ENCODE measurements at places on chromosomes 2 and 18.

- DNase-seq = no peak
These were observed 1.6 kb downstream of the SLC66A2 start for GRCh38 chr18:79949697-79950487.

DNA sequence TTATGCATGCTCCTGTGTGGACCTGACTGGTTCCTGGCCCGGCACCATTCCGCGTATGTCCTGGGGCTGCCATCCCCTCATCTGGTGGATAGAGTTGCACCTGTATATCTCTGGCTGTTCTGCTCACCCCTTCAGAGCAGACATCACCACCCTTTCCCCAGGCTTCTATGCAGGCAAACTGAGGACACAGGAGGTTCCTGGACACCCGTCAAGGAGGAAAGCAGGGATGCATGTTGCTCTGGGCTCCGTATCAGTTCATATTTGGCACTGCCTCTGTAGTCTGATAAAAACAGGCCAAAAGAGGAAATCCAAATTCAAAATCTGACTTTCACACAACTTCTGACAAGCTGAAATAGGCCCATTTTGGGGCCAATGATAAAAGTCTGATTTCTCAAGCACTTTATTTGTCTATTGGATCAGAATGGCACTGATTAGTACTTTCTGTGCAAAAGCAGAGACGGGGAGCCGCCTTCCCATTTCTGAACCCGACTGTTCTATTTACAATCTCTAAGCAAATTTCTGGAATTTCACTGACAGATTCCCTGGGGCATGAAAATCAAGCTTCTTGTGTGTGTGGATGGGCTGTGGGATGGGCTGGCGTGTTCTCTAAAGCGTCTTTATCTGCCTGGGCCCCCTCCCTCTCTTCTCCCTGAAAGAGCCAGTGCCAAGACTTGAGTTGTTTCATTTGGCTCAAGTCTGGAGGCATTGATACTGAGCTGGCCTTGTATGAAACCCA is 96.9 kb downstream of the SETBP1 start:
- DNase-seq = no peak

GRCh38 chr2:75556679-75557366 is 3.9 kb downstream of the EVA1A start:
- no peak for DNase-seq

- no peak for DNase-seq
These were observed 156.4 kb downstream of the DCC start for GRCh38 chr18:52496426-52496825.

DNA sequence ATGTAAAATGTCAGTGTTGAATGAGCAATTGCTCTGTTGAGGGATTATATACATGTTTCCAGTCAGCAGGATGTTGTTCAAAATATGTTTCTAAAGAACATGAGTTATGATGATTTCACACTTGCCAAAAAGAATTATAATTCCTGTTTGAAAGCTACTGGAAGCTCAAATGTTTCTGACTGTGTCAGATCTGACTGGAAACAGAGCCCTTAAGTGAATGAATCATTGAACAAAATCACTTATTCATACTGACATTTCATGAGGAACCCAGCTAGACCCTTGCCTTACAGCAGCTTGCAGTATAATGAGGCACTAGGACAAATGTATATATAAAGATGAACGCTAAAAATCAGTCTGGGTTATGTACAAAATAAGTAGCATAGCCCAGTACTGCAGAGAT is 35.4 kb upstream of the ITGAV start:
- no peak for DNase-seq

DNA sequence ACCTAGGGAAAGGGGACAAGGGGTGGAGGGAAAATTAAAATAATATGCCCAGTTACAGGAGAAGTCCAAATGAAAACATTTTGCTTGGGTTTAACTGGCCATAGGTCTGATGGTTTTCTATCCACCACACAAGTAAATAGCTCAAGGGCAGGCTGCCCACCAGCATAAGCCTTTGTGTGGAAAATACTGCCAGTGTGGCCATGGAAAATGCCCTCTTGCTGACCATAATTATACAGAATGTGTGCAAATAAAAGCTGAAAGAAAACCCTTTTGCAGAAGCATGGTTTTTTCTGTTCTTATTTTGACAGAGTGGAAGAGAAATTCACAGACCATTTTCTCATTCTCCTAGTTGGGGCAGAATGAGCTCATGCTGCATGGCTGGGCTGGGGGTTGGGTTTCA is 111.3 kb upstream of the SIX2 start:
- DNase-seq = no peak

DNA sequence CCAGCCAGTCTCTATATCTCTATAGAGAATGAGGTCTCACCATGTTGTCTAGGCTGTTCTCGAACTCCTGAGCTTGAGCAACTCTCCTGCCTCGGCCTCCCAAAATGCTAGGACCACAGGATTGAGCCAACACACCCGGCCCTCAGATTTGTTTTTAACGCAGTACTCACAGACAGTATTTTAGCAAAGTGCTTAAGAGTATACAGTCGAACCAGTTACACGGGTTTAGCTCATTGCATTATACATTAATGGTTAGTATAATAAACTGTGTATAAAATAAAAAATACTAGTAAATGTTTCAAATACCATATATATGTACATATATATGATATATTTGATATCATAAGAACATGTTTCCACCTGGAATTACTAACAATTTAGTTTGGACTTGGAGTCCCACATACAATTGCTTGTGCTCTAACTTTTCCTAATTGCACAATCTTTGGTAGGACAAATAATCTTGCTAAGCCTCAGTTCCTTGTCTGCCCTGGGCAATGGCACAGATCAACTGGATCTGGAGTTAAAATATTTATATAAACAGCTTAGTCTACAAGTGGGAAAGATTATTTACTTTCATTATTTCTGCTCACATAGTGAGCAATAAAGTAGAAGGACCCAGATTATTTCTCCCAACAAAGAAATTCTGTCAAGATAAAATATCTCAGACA is 508.9 kb upstream of the LRATD1 start:
- DNase-seq = no peak

- peak; percentile 16 for DNase-seq
These were observed 216.4 kb downstream of the STK39 start for GRCh38 chr2:168030862-168031624.

DNA sequence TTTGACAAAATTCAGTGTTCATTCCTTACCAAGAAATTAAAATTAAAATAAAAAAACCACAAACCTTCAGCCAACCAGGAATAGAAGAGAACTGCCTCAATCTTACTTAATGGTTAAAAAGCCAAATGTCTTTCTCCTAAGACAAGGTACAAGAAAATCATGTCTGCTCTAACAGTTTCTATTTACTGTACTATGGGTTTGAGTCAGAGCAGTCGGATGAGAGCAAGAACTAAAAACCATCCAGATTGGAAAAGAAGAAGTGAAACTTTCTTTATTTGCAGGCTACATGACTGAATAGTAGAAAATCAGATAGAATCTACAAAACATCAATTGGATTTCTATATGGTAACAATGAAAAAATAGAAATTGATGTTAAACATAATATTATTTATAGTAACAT is 555.5 kb upstream of the TNP1 start:
- no peak for DNase-seq

GRCh38 chr2:48711343-48711742 is 44.2 kb downstream of the LHCGR start:
- no peak for DNase-seq
